ENCODE measurements at places on chromosomes 13 and 19. TPM values are rescaled to one million over a fixed set of nuclear protein-coding genes. Genes with fewer than 3 reads are reported as not detected.

The ABHD13 gene
- total RNA-seq: 6.6 TPM

The CGB1 gene
- not detected for total RNA-seq

The KANK3 gene
- 3.5 TPM for total RNA-seq

The SYNGR4 gene
- not detected for total RNA-seq

The CABP5 gene
- total RNA-seq: not detected

DNA sequence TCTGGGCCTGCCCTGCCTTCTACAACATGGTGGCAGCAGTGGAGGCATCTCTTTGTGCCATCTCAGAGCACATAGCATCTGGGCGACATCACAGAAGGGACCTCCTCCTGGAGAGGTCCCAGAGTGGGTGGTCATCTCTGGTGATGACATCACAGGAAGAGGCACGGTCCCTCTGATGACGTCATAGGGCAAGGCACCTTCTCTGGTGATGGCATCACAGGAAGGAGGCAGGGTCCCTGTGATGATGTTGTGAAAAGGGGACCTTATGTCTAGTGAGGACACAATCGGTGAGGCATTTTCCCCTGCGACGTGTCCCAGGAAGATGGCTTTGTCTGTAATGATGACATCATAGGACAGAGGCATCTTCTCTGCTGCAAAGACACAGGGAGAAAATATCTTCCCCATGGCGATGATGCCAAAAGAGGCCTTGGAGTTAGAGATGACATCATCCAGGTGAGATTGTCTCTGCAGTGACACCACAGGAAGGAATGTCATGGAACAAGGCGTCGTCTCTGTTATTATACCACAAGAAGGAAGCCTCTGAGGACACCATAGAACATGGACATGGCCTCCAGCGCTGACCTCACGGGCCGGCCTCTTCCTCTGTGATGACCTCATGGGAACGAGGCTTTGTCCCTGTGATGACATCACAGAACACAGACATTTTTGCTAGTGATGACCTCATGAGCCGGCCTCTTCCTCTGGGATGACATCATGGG is 10.7 kb downstream of the SHISA7 start:
- no peak overlapping the region for H3K4me3 ChIP-seq
- no peak for DNase-seq
- H3K27ac ChIP-seq: no peak overlapping the region
- peaks cover 25% of the 10 kb centered on the region for H3K27me3 ChIP-seq

GRCh38 chr13:112916296-112916695 is 52.7 kb upstream of the MCF2L start:
- H3K36me3 ChIP-seq: no peaks in the 10 kb centered on the region
- H3K27me3 ChIP-seq: peaks cover 5% of the 10 kb centered on the region
- no peak overlapping the region for H3K27ac ChIP-seq
- no peaks in the 10 kb centered on the region for H3K4me1 ChIP-seq
